ENCODE measurements at places on chromosomes 13 and 19.

- DNase-seq: no peak
Measured at GRCh38 chr13:75092143-75092542, 389.8 kb downstream of the TBC1D4 start.

DNA sequence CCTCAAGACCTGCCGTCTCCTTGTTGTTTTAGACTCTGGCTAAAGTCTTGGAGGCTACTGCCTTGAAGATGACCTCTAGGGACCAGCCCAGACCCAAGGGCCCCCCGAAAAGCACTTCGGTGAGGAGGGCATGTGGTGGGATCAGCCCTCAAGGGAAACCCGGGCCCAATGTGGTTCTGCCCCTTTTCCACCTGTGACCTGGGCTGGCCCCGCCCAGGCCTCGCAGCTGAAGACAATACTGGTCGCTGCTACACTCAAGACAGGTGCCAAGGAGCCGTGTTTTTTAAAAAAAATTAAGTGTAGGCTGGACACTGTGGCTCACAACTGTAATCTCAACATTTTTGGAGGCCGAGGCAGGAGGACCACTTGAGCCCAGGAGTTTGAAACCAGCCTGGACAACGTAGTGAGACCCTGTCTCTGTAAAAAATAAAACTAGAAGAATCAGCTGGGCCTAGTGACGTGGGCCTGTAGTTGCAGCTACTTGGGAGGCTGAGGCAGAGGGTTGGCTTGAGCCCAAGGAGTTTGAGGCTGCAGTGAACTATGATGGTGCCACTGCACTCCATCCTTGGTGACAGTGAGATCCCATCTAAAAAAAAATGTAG lies 903 bp downstream of the TLE6 start:
- no peak for DNase-seq

GRCh38 chr13:25929816-25930215 lies 122.0 kb downstream of the SHISA2 start:
- DNase-seq: no peak

- DNase-seq: no peak
Measured at GRCh38 chr13:80341101-80341755, at the start of gene SPRY2. Gene SPRY2 (minus strand): TSS chr13:80341126. CDS start chr13:80337705, 3,421 bp downstream.

DNA sequence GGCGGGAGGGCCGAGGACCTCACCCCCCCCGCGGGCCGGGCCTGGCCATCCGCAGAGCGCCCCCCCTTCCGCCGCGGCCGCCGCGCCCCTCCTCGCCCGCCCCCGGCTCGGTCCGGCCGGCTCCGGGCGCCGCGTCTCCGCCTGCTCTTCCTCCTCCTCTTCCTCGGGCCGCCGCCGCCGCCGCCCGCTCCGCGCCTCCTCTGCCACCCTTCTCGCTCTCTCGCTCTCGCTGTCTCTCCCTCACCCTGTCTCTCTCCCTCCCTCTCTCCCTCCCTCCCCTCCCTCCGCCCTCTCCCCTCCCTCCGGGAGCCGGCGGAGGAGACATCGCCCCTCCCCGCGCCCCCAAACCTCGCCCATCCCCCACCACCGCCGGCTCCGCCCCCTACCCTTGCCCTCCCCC lies at the start of gene SHANK1:
Gene SHANK1, minus strand, starts transcription at position 237 of the 400 bp plus-strand sequence. CDS start 2,883 bp downstream, outside the sequence.
- no peak for DNase-seq

- peak; percentile 17 for DNase-seq
Measured at GRCh38 chr19:16051254-16052025, 24.9 kb upstream of the TPM4 start.

DNA sequence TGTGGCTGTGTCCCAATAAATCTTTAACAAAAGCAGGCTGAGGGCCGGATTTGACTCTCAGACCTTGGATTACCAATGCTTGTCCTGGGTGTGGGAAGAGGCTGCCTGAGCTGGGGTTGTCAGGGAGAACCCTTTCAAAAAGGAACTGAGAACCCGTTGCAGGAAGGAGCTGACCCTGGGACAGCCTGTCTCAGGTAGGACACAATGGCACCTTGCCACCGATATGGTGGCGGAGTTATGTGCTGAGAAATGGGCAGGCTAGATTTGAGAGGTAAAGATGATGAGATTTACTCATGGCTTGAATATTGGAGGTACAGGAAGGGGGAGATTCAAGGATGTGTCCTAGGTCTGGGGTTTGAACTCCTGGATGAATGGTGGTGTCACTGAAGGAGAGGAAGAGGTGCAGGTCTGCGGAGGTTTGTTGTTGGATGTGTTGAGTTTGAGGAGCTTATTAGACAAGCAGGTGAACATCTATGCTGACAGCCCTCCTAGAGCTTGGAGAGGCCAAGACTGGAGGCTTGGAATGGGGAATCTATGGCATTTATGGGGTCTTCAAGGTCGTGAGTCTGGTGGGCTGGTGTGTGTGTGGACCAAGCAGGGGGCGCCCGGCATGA lies 7.2 kb downstream of the PLEKHF1 start:
- DNase-seq: no peak

DNA sequence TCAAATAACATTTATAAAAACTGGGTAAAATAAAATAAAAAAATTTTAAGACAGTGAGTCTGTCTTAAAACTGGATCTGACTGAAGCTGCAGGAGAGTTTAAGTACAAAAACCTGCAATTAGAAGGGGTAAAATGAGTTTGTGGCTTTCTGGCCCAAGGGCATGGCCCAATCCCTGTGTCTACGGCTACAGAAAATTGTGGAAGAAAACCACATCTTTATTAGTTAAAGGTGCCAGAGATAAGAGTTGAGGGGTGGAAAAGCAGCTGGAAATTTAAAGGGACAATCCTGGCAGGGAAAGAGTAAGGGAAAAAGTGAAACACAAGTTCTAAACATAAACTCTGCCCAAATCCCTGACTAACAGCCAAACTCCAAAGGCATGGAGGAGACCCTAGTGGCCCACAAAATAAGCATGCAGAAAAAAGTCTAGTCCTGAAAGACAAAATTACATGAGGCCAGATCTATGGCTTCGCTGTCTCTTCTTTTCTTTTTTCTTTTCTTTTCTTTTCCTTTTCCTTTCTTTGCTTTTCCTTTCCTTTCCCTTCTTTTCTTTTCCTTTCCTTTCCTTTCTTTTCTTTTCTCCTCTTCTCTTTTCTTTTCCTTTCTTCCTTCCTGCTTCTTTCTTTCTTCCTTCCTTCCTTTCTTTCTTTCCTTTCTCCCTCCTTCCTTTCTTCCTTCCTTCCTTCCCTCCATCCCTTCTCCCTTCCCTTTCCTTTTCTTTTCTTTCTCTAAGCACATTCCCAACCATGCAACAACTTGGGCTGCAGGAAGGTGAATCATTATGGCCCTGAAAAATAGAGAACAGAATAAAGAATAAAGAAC lies 23.5 kb upstream of the DLEU7 start:
- no peak for DNase-seq

DNA sequence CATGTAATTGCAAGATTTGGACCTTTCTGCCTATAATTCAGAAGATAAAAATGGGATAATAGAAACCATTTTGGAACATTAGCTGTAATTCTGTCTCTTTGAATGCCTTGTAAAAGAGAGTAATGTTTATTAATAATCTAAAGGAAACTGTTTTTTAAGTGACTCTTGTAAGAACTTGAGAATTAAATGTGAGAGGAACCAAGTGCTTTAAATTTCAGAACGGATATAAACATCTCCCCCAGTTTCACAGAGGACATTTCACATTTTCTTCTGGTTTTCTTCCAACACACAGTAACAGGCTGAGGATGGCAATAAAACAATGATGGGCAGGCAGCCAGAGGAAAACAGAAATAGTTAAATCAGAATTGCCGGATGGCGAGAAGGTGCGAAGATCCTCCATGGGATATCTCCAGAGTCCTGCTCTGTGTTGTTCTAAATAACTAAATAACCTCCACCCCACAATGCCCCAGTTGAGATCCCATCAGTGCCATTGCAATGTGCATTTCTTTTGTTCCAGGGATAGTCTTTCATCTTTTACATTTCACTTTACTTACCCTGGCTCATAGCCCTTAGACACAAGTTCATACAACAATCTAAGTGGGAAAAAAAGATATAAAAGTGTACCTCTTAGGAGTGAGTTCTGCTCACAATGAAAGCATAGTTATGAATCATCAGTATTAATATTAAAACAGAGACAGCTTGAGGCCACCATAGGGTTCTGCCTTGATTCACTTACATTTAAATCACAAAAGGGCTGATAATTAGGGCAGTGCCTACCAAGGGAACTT lies 73.3 kb downstream of the TNFRSF19 start:
- no peak for DNase-seq

DNA sequence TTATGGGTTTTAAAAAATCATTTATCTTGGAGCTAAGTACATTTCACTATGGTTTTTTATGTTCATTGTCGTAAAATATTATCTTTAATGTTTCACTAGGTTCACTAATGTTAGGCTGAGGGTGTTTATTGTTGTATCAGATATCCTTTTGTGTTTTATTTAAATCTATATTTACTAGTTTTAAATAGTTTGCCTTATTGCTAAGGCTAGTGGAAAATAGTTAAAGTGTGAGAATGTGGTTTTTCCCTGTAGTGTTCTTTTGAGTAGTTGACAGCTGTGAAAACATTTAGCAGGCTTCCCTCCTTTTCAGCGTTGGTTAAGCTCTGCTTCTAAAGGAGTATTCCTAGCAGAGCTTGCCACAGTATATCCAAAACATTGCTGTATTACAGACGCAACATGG lies 139.0 kb downstream of the TM9SF2 start:
- DNase-seq: no peak

GRCh38 chr13:66218583-66218982 lies 1011.6 kb downstream of the PCDH9 start:
- no peak for DNase-seq

DNA sequence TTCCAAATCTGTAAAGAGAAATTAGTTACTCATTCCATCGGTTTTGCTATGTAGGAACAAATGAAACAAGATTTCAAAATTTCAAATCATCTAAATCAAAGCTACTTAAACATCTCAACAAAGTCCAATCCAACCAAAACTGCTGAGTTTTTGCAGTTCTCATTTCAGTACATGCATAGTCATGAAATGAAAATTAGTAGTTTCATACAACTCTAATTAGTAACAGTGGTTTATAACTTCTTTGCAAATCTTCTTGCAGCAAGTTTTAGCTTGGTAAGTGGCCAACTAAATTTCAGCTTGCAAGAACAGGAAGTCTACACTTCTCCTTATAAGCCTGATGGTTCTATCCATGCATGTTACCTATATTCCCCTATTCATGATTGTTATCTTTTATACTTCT lies 75.6 kb downstream of the SPRY2 start:
- no peak for DNase-seq

- no peak for DNase-seq
Measured at GRCh38 chr19:47529018-47529742, 14.3 kb upstream of the NAPA start.

DNA sequence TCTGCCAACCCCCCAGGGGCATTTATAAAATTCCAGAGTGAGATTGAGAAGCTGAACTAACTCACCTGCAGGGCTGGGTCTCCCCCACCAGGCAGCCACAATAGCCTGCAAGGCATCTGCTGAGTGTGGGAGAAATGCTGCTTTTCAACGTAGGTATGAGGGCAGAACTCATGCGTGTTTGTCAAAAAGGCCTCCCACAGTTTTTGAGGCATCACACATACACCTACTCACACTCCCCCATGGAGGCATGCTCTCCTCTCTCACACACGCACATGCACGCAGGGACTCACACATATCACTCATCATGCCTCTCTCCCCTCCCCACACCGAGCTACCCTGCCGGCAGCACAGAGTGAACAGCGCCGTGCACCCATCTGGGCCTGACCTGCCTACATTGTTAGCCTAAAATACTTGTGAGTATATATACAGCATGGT lies 390.5 kb downstream of the FGF9 start:
- DNase-seq: peak; percentile 17

- no peak for DNase-seq
Measured at GRCh38 chr19:48946463-48947257, 8.0 kb upstream of the BAX start.

DNA sequence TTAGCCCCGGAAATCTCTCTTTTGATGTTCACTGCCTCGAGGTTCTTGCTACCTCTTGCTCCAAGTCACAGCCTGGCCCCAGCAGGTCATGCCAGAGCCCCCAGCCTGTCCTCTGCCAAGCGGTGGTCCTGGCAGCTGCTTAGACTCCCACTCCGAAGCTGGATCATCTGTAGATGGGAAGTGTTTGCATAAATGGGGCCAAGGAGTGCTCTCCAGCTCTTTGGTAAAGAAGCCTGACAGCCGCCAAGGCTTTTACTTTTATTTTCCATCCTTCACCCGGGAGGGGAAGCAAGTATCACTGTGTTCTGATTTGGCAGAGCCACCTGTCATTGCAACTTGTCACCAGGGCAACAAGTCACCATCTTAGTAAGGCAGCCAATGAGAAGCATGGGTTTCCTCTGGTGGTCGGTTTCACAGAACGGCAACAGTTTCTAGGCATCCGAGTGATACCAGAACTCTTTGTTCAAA lies 10.6 kb upstream of the RETN start:
- DNase-seq: no peak

GRCh38 chr13:112231451-112232083 lies 144.6 kb upstream of the SPACA7 start:
- no peak for DNase-seq

GRCh38 chr19:11639245-11639601 lies 41.9 kb downstream of the ZNF627 start:
- DNase-seq: no peak

- no peak for DNase-seq
Measured at GRCh38 chr13:58994777-58995176, 1169.0 kb downstream of the DIAPH3 start.

GRCh38 chr13:71632721-71633120 lies 234.3 kb downstream of the DACH1 start:
- DNase-seq: no peak

- DNase-seq: no peak
Measured at GRCh38 chr13:101916108-101916774, 463.8 kb downstream of the ITGBL1 start.

- no peak for DNase-seq
Measured at GRCh38 chr13:49113526-49114286, 106.4 kb upstream of the MLNR start.

Measured in stimulated activated CD8-positive, alpha-beta memory T cell treated with anti-CD3 and anti-CD28 coated beads, Interleukin-12 subunit alpha, Interleukin-12 subunit beta, amount 100 ng/mL, for 1 hour (primary cell).